ENCODE measurements at places on chromosomes 5 and 9.

DNA sequence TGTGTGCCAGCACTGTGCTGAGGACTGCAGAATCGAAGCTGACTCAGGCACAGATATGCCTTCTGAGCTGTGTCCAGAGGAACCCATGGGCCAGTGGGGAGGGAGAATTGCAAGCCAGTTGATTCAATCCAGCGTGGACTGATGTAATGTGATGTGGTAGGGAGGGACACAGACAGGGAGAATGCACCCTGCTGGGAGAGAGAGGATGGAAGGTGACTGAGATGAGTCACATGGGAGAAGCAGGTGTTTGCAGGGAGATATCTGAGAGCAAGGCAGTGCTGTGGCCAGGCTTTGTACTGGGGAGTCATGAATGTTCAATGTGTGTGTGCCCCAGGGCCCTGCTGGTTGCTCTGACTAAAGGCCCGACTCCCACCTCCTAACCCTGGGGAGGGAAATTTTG, 75.7 kb downstream of the IRX1 start:
- DNase-seq, result no peak

DNA sequence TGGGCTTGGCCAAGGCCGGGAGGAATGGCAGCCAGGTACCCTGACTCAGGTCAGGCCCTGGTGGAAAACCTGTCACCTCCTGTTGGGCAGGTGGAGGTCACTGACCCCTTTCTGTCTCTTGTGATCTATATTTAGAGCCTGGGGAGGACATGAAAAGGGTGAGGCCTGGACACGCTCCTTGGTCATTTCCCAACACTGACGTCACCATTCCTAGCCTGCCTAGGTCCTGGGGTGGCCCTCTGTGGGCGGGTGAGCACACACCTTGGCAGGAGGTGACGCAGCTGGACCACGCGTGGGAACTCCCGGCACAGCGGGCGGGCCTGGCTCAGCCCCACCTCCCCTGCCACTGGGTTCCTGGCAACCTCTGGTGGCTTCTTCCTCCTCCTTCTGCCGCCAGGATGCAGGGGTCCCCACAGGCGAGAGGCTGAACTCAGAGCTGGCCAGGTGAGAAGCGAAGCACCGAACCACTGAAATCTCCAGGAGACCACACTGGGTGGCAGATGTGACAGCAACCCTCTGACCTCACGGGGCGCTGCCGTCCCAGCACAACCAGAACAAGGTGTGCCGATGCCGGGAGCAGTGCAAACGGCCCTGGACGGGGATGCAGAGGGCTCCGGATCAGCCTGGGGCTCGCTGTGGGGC, 6.4 kb upstream of the RALGDS start:
- DNase-seq, result no peak

DNA sequence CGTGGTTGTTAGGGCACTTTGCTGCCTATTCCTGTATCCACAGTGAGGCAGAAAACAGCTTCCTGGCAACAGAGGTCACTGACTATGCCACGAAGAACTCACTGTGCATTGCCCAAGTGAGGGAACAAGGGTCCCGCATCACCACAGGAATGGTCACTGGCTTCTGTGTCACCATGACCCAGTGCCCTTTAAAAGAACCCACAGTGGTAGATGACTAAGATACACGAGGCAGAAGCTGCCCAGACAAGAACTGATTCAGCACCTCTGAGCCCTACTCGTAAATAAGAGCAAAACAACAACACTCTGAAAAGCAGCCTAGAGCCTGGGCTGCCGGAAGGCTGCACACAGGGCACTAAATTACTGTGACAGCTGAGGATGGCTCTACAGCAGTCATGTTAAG, 236.6 kb upstream of the RASEF start:
- DNase-seq, result no peak

DNA sequence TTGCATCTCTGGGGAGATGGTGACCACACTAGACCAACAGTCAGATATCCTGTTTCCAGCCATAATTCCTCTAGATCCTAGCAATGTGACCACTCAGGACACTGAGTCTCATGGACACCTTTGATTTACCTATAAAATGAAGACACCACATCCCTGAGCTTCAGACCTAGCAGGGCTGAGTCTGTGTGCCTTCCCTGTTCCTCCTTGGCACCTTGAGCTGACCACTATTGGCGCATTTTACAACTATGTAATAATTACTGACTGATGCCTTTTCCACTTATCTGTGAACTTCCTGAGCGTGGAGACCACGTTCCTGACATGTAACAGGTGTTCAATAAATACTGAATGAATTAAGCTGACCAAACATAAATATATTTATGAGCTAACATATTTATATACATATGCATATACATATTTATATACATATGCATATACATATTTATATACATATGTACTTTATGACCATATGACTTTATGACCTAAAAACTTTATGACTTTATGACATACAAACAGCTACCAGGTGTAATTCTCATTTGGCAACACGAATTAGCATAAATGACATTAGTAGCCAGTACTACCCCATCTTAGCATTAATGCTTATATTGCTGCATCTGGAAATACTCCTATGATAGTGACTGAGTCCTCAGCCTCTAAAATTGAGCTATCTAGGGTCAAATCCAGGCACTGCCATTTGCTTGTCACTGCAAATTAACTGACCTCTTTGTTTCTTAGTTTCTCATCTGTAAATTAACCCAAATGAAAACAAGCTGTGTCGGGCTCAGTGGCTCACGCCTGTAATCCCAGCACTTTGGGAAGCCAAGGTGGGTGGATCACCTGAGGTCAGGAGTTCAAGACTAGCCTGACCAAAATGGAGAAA, 150.6 kb downstream of the GNA14 start:
- DNase-seq, result no peak

GRCh38 chr5:98483301-98483685, 290.2 kb upstream of the RGMB start:
- no peak for DNase-seq

DNA sequence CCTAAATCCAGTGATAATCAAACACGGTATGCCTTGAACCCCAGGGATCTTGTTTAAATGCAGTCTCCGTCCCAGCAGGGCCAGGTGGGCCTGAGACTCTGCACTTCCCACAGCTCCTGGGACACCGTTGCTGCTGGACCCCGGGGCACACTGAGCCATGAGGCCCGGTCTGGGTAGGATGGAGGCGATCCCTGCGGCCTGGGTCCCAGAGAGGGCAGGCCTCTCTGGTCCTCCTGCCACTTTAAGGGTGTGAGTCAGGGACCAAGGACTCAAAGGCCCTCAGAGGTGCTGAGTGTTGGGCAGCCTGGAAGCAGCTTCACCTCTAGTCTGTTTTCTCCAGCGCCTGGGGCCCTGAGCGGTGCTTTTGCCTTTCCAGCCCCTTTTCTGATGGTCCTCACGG, 34.1 kb upstream of the SLC9A3 start:
- no peak for DNase-seq

GRCh38 chr5:97788369-97788768, 605.3 kb upstream of the RIOK2 start:
- DNase-seq, result no peak

GRCh38 chr9:11749396-11749795, 943.8 kb upstream of the TYRP1 start:
- no peak for DNase-seq

Data from iPS DF 19.7 (cell line).